Endothelial cell of umbilical vein (primary cell): ENCODE measurements at places on chromosomes 6 and 20. TPM values are rescaled to one million over a fixed set of nuclear protein-coding genes. Genes with fewer than 3 reads are reported as not detected.

GRCh38 chr6:159853754-159854153 is 37.0 kb upstream of the MAS1 start:
- no peak for DNase-seq
- H3K27me3 ChIP-seq = no peaks in the 10 kb centered on the region
- H3K4me1 ChIP-seq = no peaks in the 10 kb centered on the region
- H3K36me3 ChIP-seq = no peaks in the 10 kb centered on the region
- H3K27ac ChIP-seq = no peak overlapping the region

DNA sequence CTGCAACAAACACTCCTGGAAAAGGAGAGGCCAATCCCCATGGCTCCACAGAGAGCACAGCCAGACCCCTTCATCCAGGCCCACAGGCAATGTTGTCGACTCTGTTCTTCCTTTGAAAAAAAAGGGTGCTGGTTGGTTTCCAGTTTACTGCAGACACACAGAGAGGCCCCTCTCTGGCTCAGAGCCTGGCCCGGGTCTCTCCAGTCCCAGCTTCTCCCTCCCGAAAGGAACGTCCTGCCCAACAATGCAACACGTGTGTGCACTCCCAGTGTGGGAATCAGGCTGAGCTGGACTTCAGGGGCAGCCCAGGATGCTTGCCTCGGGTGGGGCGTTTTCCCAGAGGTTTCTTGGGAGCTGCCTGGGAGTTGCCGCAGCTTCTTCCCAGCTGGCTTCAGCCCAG is 4.5 kb upstream of the NKAIN4 start:
- no peaks in the 10 kb centered on the region for H3K36me3 ChIP-seq
- peaks cover 28% of the 10 kb centered on the region for H3K27me3 ChIP-seq
- no peaks in the 10 kb centered on the region for H3K4me1 ChIP-seq

DNA sequence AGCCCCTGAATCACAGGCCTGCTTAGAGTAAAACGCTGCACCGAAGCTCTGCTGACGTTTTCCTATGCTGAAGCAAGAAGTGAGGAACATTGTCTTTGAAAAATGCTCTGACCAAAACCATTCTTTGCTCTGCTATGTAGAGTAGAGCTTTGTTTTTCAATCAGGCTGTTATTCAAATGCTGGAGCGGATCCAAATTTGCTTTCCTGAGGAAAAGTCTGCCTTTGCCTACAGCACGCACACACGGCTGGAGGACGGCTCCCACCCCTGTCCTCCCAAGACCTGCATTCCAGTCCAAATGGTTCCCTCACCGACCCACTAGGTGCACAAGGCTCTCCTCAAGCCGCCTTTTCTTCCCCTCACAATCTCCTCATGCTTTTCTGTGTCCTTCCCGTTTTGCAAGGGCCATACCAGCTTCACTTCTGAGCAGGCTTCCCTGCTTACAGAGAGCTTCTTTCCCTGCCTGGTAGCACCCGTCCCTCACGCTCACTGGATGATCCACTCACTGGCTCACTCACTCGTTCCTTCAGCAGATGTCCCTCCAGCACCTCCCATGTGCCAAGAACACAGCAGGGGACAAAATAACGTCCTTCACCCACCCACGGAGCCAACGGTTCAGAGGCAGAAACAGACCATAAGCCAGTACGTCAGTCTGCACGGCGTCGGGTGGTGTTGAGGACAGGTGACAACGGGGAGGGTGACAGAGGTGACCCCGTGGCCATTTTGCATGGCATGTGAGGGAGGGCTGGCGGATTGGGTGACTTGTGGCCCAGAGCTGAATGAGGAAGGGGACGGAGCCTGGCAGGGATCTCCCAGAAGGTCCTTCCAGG is 137.9 kb upstream of the NEDD9 start:
- DNase-seq = peak; percentile 92
- H3K27ac ChIP-seq = peak overlapping the region; percentile 44
- peaks cover 38% of the 10 kb centered on the region for H3K4me1 ChIP-seq
- no peaks in the 10 kb centered on the region for H3K36me3 ChIP-seq
- no peak overlapping the region for H3K4me3 ChIP-seq

DNA sequence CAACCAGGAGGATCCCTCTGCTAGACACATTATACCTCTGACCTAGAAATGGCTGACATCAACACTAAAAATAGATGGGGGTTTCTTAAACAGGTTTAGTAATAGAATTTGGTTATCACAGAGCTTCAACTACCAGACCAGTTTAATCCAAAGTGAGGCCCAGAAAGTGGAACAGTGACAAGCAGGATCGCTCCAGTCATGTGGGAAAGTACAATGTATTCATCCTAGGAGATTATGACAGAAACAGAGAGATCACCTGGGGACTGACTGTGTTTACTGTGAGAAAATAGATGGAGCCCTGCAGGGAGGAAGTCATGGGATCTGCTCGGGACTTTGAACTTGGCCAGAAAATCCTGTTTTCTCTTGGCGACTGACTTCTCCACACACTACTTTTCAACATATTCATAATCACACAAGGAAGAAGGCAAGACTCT is 238.7 kb upstream of the SOX4 start:
- H3K27ac ChIP-seq = no peak overlapping the region
- H3K36me3 ChIP-seq = no peaks in the 10 kb centered on the region
- H3K27me3 ChIP-seq = no peaks in the 10 kb centered on the region
- H3K4me3 ChIP-seq = no peak overlapping the region

DNA sequence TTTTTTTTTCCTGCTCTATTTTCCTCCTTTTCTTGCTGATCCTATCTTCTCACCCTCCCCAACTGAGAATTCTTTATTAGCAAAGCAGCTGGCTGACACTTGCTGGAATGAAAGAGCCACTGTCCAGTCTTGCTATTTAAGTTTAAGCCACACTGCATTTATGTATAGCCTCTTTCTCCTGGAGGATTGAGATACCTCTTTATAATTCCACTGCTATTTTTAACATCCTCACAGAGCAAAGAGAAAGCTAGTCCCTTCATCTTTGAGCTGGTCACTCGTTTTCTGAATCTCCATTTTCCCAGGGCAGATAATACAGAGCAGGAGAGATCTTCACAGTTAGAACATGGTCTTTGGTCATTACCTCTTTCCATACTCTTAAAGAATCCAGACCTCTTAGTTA is 36.0 kb upstream of the EEF1A1 start:
- no peak overlapping the region for H3K4me3 ChIP-seq
- no peak overlapping the region for H3K27ac ChIP-seq
- no peaks in the 10 kb centered on the region for H3K27me3 ChIP-seq
- no peak for DNase-seq
- H3K36me3 ChIP-seq = no peaks in the 10 kb centered on the region
- peaks cover 3% of the 10 kb centered on the region for H3K4me1 ChIP-seq

Gene OR11A1
- not detected in 2 replicates for polyA plus RNA-seq
